Inflammatory macrophage treated with lipopolysaccharide for 1 hour (primary cell): ENCODE measurements at places on chromosomes 16 and 17.

DNA sequence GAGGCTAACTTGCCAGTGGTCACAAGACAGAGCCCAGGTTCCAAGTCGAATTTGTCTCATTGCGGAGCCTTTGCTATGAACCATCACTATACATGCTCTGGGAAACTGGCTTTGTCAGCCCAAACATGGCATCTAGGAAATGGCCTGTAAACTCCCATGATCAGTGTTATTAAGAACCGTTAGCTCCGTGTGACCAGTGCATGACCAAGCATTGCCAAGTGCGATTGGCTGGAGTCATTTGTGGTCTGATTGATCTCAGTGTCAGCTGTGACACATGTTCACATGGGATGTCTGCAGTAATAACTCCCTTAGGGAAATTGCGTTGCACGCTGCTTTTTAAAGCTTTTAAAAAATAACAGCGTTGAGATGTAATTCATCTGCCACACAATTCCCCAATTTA lies 18.6 kb upstream of the CDH3 start:
- no peak for DNase-seq

- no peak for DNase-seq
Observed at GRCh38 chr17:77391668-77392375, 251.1 kb downstream of the SEC14L1 start.

DNA sequence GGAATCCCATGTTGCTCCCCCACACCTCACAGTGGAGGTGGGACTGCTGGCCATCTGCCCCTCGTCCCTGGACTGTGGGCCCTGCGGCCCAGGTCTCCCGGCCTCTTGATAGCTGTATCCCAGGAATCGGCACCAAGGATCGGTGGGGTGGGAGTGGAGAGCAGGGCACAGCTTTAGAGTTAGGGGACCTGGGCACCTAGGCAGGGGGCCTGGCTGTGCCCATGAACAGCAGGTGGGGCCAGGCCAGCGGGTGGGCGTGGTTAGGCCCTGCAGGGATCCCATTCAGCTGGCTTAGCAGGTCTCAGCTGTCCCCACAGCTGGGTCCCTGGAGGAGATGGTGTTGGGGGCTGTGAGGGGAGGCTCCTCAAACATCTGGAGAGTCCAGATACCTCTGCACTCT lies 49.2 kb downstream of the SREBF1 start:
- DNase-seq, result no peak

DNA sequence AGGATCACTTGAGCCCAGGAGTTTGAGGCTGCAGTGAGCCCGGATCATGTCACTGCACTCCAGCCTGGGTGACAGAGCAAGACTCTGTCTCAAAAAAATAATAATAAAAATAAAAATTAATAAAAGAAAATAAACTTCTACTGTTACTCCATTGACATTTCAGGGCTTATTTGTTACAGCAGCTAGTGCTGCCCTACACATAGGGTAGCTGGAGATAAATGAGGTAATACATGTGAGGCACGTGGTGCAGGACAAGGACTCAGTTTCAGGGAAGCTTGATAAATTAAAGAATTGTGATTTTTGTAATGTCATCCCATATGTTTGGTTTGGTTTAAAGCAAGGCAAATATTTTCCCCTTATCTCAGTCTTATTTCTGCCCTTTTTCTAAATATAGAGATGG lies 80.3 kb downstream of the GSG1L start:
- no peak for DNase-seq

GRCh38 chr17:50262001-50262794 lies 12.1 kb upstream of the TMEM92 start:
- no peak for DNase-seq

DNA sequence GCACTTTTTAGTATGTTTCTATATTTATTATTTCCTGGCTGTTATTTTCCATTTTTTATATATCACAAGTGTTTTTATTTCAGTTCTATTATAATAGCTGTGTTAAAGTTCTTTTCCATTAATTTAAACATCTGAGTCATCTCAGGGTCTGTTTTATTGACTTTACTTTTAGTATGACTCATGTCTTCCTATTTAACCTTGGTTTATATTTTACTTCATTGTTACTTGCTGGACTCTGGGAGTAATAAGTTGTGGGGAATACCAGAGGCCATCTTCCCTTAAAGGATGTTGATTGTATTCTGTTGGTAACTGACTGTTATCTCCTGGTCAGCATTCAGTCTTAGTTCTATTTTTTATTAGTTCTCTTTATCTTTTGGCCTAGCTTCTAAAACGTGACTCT lies 1508.2 kb downstream of the CDH11 start:
- DNase-seq, result no peak

- no peak for DNase-seq
Observed at GRCh38 chr17:57872536-57872935, 22.7 kb upstream of the MRPS23 start.

DNA sequence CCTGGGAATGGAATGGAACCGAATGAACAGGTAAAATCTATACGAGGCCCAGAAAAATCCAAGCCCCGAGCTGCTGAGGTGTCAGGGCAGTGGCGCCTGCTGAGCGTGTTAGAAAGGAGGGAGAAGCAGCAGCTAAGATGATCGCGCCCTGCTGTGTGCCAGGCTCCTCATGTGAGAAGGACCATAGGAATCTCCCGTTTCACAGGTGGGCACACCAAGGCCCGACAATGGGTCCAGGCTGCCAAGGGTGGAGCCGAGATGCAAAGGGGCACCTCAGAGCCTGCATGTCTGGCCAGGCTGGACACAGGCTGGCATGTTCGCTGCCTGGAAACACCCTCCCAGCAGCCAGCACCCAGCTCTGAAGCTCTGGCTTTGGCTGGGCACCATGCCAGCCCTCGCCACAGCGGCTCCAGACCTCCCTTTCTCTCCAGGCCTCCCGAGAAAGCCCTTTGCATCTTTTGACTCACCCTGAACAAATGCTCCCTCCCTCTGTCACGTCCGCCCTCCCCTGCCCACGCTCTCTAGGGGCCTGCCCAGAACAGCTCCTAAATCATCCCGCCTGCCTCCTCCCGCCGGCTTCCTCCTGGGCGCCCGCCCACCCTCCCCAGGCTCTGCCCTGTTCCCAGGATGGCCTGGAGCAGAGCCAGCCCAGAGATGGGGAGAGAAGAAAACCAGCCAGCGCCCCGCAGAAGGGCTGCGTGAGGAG lies 217.8 kb upstream of the GSE1 start:
- DNase-seq, result peak; percentile 83

DNA sequence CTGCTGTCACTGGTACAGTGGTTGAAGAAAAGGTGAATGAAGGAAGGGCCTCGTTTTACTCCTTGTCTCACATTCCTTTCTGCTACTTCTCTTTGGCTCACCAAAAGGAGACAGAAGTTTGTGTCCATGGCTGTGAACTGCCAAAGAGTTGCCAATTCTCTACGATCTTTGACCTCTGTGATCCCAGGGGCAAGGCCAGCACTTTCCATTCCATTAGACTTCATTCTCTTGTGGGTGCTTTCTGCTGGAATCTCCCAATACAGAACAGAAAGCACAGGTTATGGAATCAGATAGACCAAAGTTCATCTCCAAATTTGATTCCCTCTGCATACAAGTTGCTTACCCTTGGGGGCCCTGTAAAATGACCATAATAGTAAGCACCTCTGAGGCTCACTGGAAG lies 407.6 kb downstream of the MAF start:
- DNase-seq, result no peak

- DNase-seq, result no peak
Observed at GRCh38 chr16:85417156-85417860, 195.8 kb upstream of the GSE1 start.

- no peak for DNase-seq
Observed at GRCh38 chr16:30011714-30012504, 1.1 kb upstream of the DOC2A start.

DNA sequence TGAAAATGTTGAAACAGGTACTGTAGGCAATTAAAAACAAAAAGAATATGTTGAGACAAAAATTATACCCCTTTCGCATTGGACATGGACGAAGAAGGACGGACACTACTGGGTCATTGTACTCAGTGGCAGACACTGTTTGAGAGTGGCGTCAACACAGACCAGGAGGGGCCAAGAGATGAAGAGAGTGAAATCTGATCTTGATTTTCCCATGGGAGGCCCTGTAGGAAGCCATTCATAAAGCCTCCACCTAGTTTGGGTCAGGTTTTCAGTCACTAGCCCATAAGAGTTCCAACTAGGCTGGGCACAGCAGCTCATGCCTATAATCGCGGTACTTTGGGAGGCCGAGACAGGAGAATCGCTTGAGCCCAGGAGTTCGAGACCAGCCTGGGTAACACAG lies 23.6 kb upstream of the SMURF2 start:
- no peak for DNase-seq

GRCh38 chr17:1931844-1932579 lies 93.1 kb downstream of the RTN4RL1 start:
- no peak for DNase-seq

DNA sequence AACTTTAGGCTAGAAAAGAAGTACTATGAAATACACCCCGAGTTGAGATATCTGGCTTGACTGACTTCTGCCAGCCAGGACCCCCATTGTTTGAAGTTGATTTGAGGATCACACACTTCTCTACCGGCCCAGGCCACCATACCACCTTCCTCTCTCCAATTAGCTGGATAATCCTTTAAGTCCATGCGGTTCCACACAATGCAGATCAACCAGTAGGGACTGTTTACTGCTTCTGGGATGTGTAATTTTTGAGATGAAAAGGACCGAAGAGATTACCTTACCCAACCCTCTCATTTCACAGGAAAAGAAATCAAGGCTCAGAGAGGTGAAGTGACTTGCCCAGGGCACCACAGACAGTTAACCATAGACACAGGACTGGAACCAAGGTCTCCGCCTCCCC lies 20.5 kb downstream of the ERN1 start:
- DNase-seq, result no peak

GRCh38 chr17:59485946-59486345 lies 79.5 kb upstream of the DHX40 start:
- DNase-seq, result no peak

- no peak for DNase-seq
Observed at GRCh38 chr17:7382901-7383300, 2.0 kb downstream of the TNK1 start.

- DNase-seq, result no peak
Observed at GRCh38 chr16:78903843-78904242, 696.7 kb downstream of the MAF start.

GRCh38 chr17:39000021-39000601 lies 32.9 kb upstream of the FBXO47 start:
- DNase-seq, result no peak

- no peak for DNase-seq
Observed at GRCh38 chr17:60586288-60586974, 13.6 kb upstream of the PPM1D start.

- no peak for DNase-seq
Observed at GRCh38 chr16:51707666-51708065, 556.6 kb upstream of the SALL1 start.
